Stimulated activated CD8-positive, alpha-beta memory T cell treated with anti-CD3 and anti-CD28 coated beads, Interleukin-15, amount 100 ng/mL, for 4 hours (primary cell): ENCODE measurements at places on chromosomes 12 and 14.
A peak's percentile ranks its signal among the peaks of the same experiment; 100 is the strongest.

GRCh38 chr14:87491816-87492215 is 501.2 kb downstream of the GALC start:
- DNase-seq: no peak

- no peak for DNase-seq
Measured at GRCh38 chr14:39716987-39717570, 284.8 kb upstream of the FBXO33 start.

- no peak for DNase-seq
Measured at GRCh38 chr12:20810487-20810886, at the start of gene SLCO1B3. Gene SLCO1B3 (plus strand): TSS chr12:20810705. CDS start chr12:20815739, 5,034 bp downstream.

DNA sequence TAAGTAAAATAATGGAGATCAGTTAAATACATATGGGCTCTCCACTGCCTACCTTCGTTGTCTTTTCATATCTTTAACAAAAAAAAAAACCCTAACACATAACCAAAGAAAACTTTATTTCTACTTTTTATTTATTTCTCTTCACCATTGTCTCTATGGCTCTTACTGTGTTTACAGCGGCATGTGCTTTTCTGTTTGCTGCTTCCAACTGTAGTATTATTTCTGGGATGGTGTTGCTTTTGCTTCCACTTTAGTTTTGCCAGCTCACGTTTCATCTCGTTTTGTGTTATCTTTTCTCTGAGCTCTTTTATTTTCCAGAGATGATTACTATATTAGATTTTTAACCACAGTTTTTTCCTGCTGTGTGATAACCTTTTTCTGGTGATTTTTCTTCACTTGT is 46.1 kb downstream of the KTN1 start:
- no peak for DNase-seq

DNA sequence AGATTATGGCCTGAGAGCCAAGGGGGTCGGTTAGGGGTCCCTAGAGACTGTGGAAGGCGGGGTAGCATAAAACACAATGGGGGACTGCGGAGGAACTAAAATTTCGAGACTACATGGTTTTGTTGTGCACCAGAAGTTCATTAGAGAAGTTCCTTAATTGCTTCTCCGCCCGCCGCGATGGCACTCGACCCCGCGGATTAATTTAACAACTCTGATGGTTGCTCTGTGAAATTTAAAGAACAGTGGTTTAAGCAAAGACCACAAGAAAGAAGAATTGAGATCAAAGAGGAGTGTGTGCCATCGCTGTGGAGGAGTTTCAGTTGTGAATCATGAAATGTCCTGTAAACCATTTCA is 1.4 kb upstream of the CCDC88C start:
- DNase-seq: peak; percentile 43

DNA sequence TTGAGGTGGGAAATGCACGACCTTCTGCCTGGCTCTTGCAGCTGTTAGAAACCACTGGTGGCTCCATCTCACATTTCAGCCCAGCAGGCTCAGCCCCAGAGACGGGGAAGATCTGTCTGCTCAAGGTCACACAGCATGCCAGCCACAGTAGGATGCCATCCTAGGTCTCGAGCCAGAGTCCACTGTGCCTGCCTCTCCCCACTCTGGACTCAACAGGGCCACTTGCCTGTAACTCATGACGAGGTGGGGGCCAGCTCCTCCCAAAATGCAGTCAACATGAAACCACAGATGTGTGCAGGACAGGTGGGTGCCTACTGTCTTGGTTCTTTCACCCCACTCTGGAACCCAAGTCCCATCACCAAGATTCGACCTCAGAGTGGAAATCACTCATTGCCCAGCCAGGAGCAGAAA is 23.2 kb downstream of the BCL11B start:
- no peak for DNase-seq

DNA sequence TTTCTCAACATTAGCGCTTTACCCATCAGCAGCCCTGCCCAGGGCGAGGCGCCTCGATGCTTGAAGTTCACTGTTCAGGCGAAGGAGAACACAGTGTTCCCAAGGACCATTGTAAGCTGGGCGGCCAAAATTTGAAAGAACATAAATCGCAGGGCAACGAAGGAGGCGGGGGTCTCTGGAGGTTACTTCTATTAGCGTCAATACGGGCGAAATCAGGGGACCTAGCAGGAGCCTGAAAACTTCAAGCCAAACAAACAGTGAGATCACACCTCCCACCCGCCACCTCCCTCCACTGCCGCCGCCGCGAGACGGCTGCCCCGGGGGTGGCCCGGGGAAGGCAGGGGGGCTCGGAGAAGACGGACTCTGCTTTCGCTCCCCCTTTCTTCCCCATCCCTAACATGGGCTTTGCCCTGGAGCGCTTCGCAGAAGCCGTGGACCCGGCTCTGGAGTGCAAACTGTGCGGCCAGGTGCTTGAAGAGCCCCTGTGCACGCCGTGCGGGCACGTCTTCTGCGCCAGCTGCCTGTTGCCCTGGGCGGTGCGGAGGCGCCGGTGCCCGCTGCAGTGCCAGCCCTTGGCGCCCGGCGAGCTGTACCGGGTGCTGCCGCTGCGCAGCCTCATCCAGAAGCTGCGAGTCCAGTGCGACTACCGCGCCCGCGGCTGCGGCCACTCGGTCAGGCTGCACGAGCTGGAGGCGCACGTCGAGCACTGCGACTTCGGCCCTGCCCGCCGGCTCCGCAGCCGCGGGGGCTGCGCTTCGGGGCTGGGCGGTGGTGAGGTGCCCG is at the start of gene PDZRN4:
Gene PDZRN4, plus strand, starts transcription at position 263 of the 783 bp plus-strand sequence.
- DNase-seq: no peak

- no peak for DNase-seq
Measured at GRCh38 chr12:127583041-127583440, 683.9 kb upstream of the TMEM132C start.

DNA sequence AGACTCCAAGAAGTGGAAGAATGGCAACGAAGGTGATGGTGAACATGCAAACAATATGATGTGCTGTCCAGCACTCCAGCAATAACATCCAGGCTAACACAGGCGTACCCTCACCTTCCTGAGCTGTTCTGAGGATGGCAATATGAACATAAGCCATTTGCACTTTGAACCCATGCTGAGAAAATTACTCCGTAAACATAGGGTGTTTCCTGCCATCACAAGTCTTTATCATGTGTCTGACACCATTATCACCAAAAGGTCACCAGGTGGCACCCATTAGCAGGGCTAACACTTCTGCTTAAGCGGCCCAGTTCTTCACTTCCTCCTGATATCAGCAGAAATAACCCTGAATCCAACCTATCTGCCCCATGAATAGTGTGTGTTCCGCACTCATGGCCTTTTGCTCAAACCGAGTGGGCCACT is 482.8 kb downstream of the MED13L start:
- no peak for DNase-seq
